GM23338 (cell line): ENCODE measurements at places on chromosomes 11 and 22. TPM values are rescaled to one million over a fixed set of nuclear protein-coding genes. Genes with fewer than 3 reads are reported as not detected.

The CPT1A gene
- 9.5 and 11.5 TPM in 2 replicates for total RNA-seq

- no peak for DNase-seq
Measured at GRCh38 chr22:47177334-47177815, 414.9 kb downstream of the TBC1D22A start.

DNA sequence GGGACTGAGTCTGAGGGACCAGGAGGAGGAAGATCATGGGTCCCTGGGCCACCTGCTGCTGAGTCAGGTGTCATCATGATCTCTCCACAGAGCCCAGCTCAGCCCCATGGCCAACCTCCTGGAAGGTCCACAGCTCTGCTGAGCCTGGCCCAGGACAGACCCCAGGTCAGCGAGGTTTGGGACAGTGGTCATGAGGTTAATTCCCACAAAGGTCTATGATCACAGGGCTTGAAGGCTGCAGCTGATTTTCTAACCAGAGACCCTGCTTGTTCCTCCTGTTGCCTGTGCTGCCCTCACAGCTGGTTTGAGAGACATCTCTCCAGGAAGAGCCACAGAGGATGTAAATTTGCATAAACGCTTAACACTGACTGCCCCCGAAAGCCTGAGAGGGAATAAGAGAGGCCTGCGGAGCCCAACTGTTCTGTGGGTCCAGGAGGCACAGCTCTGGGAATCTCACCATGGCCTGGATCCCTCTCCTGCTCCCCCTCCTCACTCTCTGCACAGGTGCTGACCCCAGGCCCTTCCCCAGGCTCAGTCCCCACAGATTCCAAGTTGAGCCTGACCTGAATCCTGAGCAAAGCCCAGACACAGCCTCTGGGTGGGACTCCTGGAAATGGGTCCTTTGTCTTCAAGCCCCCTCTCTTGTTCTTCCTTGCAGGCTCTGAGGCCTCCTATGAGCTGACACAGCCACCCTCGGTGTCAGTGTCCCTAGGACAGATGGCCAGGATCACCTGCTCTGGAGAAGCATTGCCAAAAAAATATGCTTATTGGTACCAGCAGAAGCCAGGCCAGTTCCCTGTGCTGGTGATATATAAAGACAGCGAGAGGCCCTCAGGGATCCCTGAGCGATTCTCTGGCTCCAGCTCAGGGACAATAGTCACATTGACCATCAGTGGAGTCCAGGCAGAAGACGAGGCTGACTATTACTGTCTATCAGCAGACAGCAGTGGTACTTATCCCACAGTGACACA is 102.8 kb downstream of the GGTLC2 start:
- peak; percentile 13 for DNase-seq

The KRTAP5-9 gene
- not detected in 2 replicates for total RNA-seq

- DNase-seq, result peak; percentile 51
Measured at GRCh38 chr11:11987503-11988022, 20.9 kb downstream of the DKK3 start.

GRCh38 chr11:108672786-108673185 is 7.9 kb downstream of the DDX10 start:
- no peak for DNase-seq

DNA sequence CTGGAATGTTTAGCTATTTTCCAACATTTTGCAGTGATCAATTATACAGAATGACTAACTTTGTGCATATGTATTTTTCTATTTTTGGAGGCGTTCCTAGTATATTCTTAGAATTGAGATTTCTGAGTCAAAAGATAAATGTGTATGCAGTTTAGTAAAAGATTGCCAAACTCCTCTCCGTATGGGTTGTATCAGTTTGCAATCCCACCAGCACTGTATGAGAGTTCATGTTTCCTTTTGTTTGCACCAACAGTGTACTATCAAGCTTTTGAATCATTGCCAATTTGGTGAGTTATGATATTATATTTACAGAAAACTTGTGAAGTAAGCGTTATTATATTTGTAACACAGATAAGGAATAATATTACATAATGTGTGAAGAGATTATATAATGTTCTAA is 658.7 kb downstream of the JRKL start:
- DNase-seq, result no peak

- no peak for DNase-seq
Measured at GRCh38 chr22:19873138-19873959, 18.7 kb upstream of the GNB1L start.

The TBC1D10A gene
- 6.0 and 8.8 TPM in 2 replicates for total RNA-seq

GRCh38 chr11:104534278-104534677 is 364.0 kb downstream of the CASP12 start:
- DNase-seq, result peak; percentile 41

DNA sequence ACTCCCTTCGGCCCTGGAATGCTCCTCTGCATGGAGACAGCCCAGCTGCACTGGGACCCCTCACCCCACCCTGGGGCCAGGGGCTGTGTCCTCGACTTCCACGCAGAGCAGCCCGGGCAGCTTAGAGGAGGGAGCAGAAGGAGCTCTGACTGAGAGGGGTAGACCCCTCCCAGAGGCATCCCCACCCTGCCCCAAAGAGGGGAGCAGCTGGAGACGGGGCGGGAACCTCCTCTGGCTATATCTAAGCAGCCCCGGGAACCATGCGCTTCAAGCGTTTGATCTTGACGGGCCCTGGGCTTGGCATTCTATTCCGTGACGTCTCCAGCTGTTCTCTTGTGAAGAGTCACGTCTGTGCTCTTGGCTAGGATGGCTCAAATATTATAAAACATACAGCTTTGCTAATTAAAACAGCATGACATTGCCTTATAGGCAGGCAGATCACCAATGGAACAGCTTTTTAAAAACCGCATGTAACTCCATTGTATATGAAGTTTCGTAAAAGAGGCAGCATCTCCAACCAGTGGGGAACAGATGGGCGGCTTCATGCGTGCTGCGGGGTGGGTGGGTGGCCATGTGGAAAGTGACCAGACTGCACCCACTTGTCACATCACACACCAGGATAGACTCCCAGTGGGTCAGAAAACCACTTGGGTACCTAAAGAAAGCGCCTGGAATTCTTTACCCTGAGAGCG is 7.7 kb downstream of the KCNQ1 start:
- DNase-seq, result no peak

- DNase-seq, result no peak
Measured at GRCh38 chr11:112597286-112597790, 336.7 kb upstream of the PLET1 start.

DNA sequence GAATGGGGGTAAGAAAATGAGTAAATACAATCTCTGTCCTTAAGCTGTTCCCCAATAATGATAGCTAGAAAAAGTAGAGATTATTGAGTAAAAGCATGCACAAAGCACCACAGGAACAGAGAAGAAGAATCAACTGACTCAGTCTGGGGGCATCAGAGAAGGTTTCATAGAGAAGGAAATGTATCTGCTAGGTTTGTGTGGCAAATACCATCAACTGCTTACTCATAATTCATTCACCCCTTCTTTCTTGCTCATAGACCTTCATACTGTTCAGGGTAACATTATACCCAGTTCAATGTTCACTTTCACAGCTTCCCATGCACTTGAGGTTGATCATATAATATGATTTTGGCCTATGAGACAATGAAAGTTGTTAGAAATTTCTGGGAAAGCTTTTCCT is 85.2 kb upstream of the SCUBE2 start:
- no peak for DNase-seq

The PACS1 gene
- total RNA-seq, result 23.7 and 37.5 TPM in 2 replicates

The CARNS1 gene
- total RNA-seq, result 0.27 and 0.76 TPM in 2 replicates

The ROM1 gene
- total RNA-seq, result 0.24 TPM in 1 of 2 replicates, not detected in the other
